ENCODE measurements at places on chromosomes 6 and 20.

- no peak for DNase-seq
These were observed 18.1 kb downstream of the PNLDC1 start for GRCh38 chr6:159817951-159818739.

DNA sequence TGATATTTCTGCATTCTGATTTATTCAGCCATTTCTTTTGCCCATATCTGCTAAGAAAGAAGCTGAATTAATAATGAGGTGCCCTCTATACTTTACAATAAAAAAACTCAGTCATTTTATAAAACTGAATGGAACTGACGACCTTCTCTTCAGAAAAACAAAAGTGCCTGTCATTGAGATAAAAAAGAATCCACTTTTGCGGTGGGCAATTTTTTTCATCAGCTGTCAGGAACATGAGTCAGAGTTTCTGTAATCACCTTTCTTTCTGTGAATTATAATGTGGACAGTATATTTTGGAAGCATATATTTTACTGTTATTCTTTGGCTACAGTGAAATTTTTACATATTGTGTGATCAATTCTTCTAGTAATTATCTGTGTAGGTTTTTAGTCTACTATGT lies 33.4 kb downstream of the IL20RA start:
- DNase-seq: no peak

- DNase-seq: no peak
These were observed 648.5 kb downstream of the TFAP2A start for GRCh38 chr6:9766240-9766915.

DNA sequence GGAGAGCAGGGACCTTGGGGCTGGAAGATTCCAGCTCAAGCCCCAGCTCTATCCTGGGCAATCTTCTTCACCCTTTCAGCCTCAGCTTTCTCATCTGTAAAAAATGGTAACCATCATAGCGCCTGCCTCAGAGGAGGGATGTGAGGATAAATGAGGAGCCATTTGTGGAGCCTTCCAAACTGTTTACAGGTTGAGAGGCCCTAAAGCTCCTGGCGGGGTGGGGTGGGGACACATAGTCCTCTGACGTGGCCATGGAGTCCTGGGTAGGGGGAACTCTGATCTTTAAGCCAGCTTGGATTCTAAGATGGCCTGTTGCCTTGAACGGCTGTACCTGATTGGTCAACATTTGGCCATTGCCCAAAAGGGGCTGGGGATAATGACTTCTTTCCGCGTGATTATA lies 111.1 kb downstream of the TOX2 start:
- no peak for DNase-seq

DNA sequence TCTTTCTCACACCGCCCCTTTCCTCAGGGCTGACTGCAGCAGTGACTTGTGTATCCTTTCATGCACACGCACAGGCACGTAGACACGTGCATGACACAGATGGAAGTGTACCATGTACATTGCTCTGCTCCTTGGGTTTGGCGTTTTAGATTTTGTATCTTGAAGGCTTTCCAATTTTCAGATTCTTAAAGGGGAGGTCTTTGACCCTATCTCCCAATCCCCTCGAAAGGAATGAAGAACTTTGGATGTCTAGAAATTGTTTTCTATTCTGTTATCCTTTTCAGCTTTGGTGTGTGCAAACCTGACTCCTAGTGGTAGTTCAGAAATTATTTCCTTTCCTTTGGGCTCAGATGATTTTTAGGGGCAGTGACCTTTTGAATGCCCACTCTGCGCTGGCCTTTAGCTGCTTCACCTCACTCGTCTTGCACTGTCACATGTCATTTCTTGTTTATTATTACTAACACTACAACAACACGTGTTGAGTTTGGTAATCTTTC lies 63.0 kb downstream of the HIVEP1 start:
- DNase-seq: no peak

- no peak for DNase-seq
These were observed 517.8 kb upstream of the FLRT3 start for GRCh38 chr20:14855171-14855570.

DNA sequence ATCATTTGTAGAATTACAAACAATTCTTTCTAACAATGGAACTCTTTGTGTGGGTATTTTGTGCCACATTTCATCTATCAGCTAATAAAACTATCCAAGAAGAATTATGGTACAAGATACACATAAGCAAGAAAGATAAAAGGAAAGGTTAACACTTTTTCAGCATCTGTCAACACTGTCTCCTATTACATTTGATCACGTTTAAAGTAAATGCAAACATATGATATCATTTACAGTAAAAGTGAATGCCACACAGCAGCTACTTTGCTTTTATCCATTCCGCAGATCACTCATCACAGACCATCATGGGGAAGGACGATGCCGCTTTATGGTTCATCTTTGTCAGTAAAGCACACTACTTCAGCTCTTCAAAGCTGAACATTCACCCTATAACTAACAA lies 456.4 kb upstream of the MANEA start:
- DNase-seq: no peak

DNA sequence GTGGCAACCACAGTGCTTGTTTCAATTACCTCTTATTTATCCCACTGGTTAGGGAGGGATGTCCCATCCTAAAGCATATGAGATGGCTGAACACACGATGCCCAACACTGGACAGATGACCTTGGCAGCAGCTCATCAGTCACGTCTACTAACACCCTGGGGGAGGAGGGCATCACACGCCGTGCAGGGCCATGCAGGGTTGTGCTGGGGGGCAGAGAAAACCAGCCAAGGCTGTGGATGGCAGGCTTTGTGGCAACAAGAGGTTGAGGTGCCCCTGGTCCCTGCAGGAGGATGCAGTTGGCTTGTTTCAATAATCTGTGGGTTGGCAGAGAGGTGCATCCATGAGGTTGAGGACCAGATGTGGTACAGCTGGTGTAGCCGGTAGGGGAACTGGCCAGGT lies 293.7 kb upstream of the SULF2 start:
- no peak for DNase-seq

- DNase-seq: no peak
These were observed 85.6 kb downstream of the TRERF1 start for GRCh38 chr6:42366011-42366705.

DNA sequence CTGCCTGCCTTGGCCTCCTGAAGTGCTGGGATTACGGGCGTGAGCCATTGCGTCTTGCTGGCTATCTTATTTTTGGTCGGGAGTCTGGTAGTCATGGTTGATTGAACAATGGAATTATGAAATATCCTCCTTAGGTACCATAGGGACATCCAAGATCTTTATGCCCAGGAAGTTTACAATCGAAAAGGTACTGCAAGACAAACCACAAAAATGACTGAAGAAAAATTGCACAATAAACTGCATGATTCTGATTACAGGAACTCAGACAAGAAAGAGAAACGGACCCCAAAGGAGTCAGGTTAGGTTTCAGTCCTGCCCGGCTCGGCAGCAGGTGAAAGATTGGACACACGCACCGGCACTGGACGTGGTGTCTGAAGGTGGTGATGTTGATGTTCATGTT lies 5.3 kb downstream of the SLC26A8 start:
- no peak for DNase-seq

DNA sequence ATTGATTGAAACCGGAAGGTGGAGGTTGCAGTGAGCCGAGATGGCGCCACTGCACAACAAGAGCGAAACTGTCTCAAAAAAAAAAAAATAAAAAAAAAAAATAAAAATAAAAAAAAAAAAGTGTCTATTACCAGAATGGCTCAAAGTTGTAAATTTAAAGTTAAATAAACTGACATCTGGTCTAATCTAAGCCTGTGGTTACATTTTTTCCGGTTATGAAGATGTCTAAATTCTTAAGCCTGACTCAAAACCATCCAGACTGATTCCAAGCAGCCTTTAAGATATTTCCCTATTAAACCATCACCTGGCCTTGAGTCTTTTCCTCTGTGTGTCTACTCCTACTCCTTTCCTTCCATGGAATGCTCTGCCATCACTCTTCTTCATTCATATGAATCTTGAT lies 371.7 kb upstream of the RUNX2 start:
- no peak for DNase-seq

- no peak for DNase-seq
These were observed 9.0 kb downstream of the METTL24 start for GRCh38 chr6:110348961-110349690.

DNA sequence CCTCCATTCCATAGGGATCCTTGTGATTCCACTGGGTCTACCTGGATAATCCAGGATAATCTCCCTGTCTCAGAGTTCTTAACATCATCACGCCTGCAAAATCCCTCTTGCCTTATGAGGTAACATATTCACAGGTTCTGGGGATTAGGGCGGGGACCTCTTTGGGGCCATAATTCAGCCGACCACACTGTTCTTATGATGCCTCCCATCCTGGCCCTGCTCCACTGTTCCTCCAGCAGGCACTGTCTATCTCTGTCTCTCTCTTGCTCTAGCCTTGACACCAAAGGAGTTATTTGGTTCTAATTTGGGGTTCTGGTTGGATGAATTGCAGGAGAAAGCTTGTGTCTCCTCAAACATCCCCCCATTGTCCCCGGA lies 168.1 kb downstream of the NFATC2 start:
- DNase-seq: no peak

- no peak for DNase-seq
These were observed 48.4 kb downstream of the BMP5 start for GRCh38 chr6:55826941-55827340.

DNA sequence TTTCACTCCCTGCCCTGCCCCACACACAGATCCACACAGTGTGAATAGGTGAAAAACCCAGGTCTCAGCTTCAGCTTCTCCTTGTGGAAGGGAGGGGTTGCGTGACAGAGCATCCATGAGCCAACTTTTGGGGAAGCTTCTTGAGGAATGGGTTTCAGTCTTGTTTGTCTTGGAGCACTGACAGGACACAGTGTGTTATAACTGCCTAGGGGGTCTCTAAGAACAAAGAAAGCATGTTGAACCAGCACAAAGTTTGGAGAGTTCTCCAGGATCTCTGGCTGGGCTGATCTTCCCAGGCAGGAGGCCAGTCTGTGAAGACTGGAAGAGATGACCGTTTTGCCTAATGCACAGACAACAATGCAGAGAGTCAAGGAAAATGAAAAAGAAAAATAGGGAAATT lies 164.5 kb downstream of the COL12A1 start:
- no peak for DNase-seq

GRCh38 chr6:5343998-5344397 lies 82.7 kb downstream of the FARS2 start:
- no peak for DNase-seq

DNA sequence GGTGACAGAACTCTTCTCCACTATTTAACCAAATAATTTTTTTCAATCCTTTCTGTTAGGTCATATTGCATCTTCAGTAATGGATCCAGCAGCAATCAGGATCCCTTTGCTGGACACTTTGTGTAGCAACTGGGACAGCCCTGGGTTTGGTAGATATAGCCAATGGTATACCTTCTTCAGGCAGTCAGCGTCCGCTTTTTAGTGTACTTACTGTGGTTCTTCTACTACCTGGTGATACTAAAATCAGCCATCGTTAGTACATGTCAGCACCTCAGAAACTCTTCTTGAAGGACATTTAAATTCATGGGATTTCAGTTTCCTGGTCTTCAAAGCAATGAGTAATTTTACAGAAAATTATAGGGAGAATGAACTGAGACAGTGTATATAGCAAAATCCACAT lies 93.5 kb downstream of the ADGRG6 start:
- DNase-seq: no peak

DNA sequence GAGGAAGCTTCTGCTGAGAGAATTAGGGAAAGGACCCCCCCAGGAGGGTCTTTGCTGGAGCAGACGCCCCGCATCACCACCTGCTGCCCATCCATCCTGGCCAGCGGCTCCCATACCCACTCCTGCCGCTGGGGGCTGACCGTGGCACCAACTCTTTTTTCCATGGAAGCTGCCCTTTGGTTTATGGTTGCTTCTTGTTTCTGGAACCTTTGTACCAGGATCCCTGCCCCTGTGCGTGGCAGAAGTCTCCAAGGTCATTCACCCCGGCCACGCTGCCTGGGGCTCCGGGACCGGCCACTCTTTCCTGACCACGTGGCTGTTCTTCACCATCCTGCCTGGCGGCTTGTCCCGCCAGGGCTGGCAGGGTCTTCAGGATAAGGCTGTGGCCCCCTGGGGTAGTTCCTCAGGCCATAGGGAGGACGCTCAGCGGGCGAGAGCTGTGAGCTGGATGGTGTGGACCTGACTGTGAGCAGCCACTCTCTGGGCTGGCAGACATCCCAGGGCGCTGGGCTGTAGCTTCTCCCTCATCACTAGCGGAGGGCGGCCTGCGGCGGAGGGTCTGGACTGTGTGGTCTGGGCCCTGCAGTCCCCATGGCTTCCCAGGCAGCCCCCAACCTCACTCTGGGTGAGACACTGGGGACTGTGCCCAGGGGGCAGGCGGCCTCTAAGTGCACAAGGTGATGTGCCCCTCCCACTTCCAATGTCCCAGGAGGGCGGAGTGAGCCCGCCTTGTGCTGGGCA lies 22.8 kb upstream of the RBBP8NL start:
- DNase-seq: no peak

GRCh38 chr6:119934816-119935215 lies 585.3 kb upstream of the MAN1A1 start:
- no peak for DNase-seq

DNA sequence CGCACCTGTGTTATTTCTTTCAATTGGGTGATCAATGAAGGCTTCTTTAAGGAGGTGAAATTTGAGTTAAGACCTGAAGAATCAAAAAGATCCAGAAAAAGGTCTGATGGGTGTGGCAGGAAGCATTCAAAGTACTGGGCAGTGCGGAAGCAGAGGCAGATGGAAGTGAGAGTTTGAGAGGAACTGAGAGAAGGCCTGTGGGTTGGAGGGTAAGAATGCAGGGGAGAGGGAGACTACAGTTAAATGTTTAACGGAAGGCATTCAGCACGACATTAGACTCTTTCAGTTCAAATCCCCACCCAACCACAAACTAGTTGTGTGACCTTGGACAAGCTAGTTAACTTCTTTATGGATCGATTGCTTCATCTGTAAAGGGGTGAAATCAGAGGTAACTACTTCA lies 50.5 kb upstream of the GCM1 start:
- DNase-seq: no peak

DNA sequence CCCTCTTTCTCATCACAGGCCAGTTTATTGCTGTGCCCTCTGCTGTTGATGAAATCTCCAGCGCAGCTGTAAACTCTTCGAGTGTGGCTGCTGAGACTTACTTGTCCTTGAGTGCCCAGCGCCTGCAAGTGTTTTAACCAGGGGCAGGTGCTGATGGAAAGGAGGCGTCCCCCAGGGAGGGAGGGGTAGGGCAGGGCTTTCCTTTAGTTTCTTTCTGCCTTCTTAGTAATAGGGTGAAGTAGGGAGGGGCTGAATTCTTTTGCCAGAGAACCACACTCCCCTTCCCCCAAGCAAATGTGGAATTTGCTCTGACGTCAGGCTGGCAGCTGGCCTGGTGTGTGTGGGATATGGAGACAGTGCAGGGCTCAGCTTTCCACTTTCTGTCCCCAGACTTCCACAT lies 61.2 kb downstream of the IGF2R start:
- no peak for DNase-seq
